ENCODE measurements at places on chromosomes 5 and 9.

- no peak for DNase-seq
These were observed 8.8 kb downstream of the ATP10B start for GRCh38 chr5:160843240-160843639.

DNA sequence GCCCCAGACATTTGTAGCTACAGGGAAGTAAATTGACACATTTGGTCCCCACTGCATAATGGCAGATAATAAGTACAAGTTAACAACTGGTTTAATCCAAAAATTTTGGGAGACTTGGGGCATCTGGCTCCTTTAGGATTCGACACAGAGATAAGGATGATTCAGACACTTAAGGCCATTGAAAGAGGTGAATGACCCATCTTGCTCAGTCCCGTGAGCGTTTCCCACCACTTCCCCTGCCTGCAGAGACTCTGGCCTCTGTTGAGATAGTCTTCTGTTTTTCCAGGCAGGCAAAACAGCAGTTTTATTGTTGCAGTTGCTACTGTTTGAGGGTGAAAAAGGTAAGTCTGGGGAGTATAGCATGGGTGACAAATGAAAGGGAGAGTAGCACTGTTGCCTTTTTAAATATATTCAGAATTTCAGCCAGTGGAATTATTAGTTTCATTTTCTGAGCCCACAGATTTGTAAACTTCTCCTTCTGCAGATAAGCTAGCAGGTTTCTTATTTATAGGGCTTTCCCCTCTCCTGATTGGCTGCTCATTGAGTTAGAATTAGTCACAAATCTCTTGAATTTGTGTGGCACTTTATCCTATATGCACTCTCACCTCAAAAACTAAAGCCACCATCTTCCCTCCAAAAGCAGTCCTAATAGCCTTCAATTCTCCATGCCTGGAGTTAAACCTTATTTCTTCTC, 19.3 kb downstream of the ACO1 start:
- no peak for DNase-seq

GRCh38 chr9:81683238-81683637, 6.1 kb downstream of the TLE1 start:
- DNase-seq: no peak

GRCh38 chr5:180532268-180532667, 38.1 kb downstream of the CNOT6 start:
- DNase-seq: no peak

- DNase-seq: no peak
These were observed 311.5 kb downstream of the COX7C start for GRCh38 chr5:86929123-86929766.

Data from fibroblast of pulmonary artery (primary cell).